Stimulated activated CD8-positive, alpha-beta memory T cell treated with anti-CD3 and anti-CD28 coated beads, Interleukin-4, amount 100 ng/mL, for 24 hours (primary cell): ENCODE measurements at places on chromosomes 2 and 18.

GRCh38 chr2:56191617-56192016, 7.8 kb downstream of the CCDC85A start:
- no peak for DNase-seq

GRCh38 chr2:215137741-215138340, 585 bp downstream of the ABCA12 start:
- no peak for DNase-seq

DNA sequence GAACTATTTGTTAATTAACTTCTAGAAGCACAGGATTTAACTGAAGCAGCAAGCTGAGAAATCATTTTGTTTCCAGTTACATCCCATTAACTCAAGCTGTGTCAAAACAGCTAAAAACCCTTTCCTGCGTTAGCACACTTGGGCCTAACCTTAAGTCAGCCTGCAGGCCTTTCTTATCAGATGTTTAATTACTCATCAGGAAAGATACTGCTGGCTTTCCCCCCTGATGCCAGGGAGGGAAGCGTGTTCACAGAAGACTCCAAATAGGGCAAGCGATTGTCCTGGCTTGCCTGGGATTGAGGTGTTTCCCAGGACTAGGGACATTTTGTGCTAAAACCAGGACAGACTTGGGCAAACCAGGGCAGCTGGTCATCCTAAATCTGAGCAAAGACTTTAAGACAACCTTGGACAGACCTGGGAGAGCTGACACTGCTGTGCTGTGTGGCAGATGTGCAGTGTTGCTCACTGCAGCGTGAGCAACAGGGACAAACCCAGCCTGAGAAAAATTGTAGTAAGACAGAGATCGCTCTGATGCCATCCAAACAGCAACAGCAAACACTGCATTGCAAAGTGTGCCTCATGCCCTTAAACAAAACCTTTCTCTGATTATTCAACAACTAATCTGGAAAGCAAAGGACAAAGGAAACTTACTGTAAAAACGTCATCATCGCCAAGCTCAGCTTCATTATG, 100.9 kb downstream of the SPRED2 start:
- DNase-seq = no peak

- no peak for DNase-seq
Observed at GRCh38 chr18:31386741-31387140, 10.2 kb downstream of the DSG4 start.

- no peak for DNase-seq
Observed at GRCh38 chr18:892316-892715, 12.4 kb upstream of the ADCYAP1 start.

- no peak for DNase-seq
Observed at GRCh38 chr2:69057660-69058059, 44.7 kb downstream of the ANTXR1 start.

- DNase-seq = no peak
Observed at GRCh38 chr2:136246086-136246669, 128.2 kb upstream of the CXCR4 start.

- no peak for DNase-seq
Observed at GRCh38 chr2:27264253-27264752, 1.5 kb upstream of the SLC30A3 start.

- DNase-seq = no peak
Observed at GRCh38 chr2:5464657-5465056, 227.5 kb upstream of the SOX11 start.
